CD4-positive, alpha-beta T cell treated with Interleukin-10 for 1 hour (primary cell): ENCODE measurements at places on chromosomes 3 and 15.

DNA sequence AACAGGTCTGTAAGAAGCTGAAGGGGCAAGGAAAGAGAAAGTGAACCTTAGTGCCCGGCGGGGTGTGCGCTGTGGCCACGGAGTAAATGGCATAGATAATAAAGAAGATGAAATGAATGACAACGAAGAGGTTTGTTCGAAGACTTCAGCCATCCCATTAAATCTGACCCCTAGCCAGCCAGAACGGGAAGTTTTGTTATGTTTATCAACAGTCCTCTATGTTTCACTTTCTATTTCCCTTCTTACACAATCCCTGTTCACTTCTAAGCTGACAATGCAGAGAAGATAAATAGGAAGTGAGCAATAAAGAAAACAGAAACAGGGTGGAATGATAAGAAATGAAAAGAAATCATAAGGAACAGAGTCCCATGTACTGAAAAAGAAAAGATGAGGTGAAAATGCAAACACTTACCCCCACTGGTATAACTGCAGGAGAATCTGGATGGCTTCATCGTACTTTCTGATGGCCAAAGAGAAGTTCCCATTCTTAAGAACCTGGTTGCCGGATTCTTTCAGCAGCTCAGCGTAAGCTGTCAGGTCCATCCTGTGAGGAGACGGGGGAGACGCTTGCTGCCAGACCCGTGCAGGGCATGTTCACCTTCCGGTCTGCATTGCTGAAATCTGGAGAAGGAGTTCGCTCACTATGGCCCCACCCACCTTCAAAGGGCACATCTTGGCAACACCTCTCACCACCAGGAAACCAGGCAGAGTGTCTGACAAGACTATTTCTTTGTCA lies 36.8 kb downstream of the TRANK1 start:
- peak; percentile 76 for DNase-seq

- no peak for DNase-seq
These were observed 10.3 kb upstream of the ALDH1A3 start for GRCh38 chr15:100869151-100869999.

DNA sequence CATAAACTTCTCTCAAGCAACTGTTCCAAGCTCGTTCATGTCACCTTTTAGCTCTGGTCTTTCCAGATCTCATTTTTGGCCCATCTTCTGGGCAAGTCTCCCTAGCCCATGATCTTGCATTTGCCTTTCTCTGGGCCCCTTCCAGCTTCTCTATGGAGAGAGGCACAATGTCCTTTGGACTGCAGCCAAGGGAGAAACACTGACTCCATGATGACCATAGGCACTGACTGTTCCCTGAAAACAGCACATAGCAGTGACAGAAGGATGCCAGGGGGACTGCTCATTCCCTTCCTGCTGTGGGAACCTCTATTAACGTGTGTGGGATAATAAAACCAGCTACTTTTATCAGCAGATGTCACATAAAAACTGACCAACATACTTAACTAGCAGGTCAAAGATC lies 60.3 kb downstream of the STRIT1 start:
- DNase-seq, result no peak

GRCh38 chr3:131283862-131284261 lies 97.7 kb upstream of the NUDT16 start:
- DNase-seq, result no peak

DNA sequence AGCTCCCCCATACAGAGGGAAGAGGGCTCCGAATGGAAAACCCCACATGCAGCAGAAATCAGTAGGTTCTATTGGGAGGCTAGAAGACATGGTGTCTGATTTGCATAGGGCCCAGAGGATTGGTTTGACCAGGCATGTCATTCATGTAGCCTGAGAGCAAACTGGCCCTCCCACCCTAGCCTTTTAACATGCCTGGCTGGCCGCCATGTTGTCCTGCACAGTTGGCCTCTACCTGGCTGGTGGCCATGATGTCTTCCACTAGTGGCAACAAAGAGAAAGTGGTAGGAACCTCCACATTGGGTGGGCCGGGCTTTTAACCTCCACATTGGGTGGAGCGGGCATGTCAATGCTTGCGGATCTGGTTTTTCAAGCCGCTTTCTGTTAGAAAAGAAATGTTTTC lies 312.1 kb downstream of the TAFA4 start:
- DNase-seq, result no peak

DNA sequence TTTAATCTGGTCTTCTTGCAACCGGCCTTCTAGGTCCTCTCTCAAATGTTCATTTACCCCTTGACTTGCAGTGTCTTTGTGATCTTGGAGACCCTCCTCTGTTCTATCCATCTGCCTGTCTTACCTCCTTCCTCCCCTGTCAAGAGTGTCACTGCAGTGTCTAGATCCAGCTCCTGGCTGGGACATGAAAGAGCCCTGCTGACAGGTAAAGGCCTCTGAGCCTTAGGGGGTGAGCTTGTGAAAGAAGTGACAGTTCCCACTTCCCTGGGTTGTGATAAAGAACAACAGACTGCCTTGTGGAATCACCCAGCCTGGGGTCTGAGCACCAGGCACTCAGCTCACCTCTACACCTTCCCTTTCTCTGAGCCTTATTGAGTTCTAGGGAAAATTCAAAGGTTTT lies 68.0 kb downstream of the CDC25A start:
- DNase-seq, result no peak
